ENCODE measurements at places on chromosomes 4 and X.

DNA sequence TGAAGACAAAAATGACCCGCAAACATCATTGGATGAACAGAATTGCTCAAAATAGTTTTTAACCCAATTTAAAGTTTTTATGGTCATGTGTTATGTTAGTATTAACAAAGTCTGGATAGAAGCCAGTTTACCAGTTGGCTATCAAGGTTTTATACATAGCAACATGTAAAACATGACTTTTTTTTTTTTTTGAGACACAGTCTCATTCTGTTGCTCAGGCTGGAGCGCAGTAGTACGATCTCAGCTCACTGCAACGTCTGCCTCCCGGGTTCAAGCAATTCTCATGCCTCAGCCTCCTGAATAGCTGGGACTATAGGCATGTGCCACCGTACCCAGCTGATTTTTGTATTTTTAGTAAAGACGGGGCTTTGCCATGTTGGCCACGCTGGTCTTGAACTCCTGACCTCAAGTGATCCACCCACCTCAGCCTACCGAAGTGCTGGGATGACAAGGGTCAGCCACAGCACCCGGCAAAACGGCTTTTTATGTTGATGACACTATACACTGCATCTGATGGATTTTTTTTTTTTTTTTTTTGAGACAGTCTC lies 3.4 kb downstream of the SAT1 start:
- DNase-seq, result no peak

- no peak for DNase-seq
These were observed 103.0 kb upstream of the MBNL3 start for GRCh38 chrX:132591719-132592275.

- DNase-seq, result no peak
These were observed 11.4 kb upstream of the NKRF start for GRCh38 chrX:119617517-119618164.

- DNase-seq, result no peak
These were observed 116.9 kb downstream of the EFNB1 start for GRCh38 chrX:68945603-68946228.

DNA sequence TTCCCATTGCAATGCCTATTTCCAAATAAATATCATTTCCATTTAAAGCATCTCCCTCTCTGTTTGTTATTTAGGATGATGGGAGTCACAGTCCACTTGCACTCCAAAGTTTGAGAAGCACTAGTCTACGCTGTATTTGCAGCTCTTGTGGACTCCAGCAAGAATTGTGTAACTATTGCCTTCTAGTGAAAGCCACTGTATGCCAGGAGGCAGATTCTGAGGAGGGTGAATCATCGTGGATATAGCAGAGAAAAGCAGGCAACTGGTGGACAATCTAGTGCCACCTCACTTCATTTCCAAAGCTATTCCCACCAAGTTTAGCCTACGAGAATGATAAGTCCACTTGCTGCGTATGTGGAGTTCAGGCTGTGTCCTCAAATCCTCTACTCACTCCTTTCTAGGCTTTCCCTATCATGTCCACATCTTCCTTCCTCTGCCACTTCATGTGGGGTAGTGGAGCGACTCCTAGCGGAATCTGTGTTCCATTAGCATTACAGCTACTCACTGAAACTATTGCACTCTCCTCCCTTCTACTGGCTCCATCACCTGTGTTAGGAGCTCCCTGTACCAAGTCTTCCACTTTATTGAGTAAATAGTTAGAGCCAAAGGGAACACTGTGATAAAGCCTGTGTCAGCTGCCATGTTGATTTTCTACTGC lies 501.8 kb upstream of the GALNT7 start:
- no peak for DNase-seq

DNA sequence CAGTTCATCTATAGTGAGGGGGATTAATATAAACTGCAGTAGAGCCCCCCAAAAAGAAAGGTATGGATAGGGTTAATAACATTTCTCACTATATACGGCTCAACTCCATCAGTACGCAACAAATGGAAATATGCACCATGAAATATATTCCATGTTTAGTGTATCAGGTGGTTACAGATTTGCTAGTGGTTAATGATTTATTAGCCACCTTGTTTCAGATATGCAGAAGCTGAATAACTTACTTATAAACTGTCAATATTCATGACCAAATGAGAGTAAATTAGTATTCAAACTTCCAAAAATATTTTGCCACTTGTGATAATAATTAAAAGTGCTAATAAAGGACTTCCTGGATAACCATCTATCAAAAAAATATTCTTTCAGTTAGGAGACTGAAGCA lies 14.8 kb downstream of the AMTN start:
- no peak for DNase-seq

GRCh38 chrX:17769701-17770269 lies 32.5 kb downstream of the SCML1 start:
- no peak for DNase-seq

GRCh38 chr4:41374490-41374889 lies 117.8 kb downstream of the UCHL1 start:
- no peak for DNase-seq

DNA sequence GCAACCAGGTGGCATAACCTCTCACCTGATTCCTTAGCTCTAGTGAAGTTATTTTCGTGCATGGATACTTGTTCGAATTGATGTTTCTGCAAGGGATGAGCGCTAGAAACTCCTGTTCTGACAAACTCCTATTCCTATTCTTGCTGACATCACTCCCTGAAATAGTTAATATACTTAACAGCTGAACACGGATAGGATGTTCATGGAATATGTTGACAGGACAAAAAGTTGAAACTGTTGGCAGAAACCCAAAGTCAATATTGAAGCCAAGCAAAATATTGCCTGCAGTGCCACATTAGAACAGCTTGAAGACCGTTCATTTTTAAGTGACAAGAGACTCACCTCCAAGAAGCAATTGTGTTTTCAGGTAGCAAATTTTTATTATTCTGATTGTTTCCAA lies at the start of gene KLKB1:
TSS of gene KLKB1 (plus strand) at position 287 of the 400 bp plus-strand sequence. CDS start 689 bp downstream, outside the sequence.
- no peak for DNase-seq

- DNase-seq, result no peak
These were observed 744.6 kb upstream of the IGFBP7 start for GRCh38 chr4:57854748-57855147.

DNA sequence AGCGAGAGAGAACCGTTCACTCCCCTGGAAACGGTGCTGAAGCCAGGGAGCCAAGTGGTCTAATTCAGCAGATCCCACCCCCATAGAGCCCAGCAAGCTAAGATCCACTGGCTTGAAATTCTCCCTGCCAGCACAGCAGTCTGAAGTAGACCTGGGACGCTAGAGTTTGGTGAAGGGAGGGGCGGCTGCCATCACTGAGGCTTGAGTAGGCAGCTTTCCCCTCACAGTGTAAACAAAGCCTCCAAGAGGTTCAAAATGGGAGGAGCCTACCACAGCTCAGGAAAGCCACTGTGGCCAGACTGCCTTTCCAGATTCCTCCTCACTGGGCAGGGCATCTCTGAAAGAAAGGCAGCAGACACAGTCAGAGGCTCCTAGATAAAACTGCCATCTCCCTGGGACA lies 37.8 kb upstream of the CDS1 start:
- no peak for DNase-seq

- DNase-seq, result no peak
These were observed 4.7 kb upstream of the FAM241A start for GRCh38 chr4:112140536-112140935.
